DMS53 (cell line): ENCODE measurements at places on chromosomes 2 and 18.

GRCh38 chr2:143217512-143218115 is 88.4 kb downstream of the ARHGAP15 start:
- no peak for DNase-seq

GRCh38 chr2:133434959-133435668 is 133.1 kb downstream of the NCKAP5 start:
- DNase-seq = peak; percentile 87

GRCh38 chr2:120919771-120920453 is 184.2 kb downstream of the GLI2 start:
- no peak for DNase-seq

DNA sequence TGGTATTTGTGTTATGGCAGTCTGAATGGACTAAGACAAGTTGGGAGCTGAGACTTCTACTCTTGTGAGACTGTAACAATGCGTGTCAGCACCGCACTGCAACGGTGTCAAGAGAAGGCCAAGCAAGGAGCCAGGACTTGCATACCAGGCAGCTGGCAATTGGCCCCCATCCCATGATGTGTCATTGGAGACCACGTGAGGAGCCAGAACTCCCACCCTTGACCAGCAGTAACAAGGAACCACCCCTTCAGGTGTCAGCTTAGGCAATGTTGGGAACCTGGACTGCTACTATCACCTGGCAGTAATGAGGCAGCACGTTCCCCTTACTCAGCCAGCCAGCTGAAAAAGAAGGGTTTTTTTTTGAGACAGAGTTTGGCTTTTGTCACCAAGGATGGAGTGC is 32.7 kb upstream of the AGFG1 start:
- DNase-seq = no peak

- DNase-seq = no peak
Observed at GRCh38 chr2:160628811-160629210, 135.2 kb upstream of the RBMS1 start.

- DNase-seq = no peak
Observed at GRCh38 chr2:238506371-238507068, 79.8 kb downstream of the ASB1 start.
